ENCODE measurements at places on chromosomes 3 and 15. TPM values are rescaled to one million over a fixed set of nuclear protein-coding genes. Genes with fewer than 3 reads are reported as not detected.

- H3K36me3 ChIP-seq, result peaks cover 40% of the 10 kb centered on the region
- no peak overlapping the region for H3K4me3 ChIP-seq
- DNase-seq, result no peak
- H3K4me1 ChIP-seq, result no peaks in the 10 kb centered on the region
- no peak overlapping the region for H3K27ac ChIP-seq
- H3K27me3 ChIP-seq, result no peaks in the 10 kb centered on the region
Observed at GRCh38 chr3:169992156-169992555, 25.5 kb downstream of the SEC62 start.

DNA sequence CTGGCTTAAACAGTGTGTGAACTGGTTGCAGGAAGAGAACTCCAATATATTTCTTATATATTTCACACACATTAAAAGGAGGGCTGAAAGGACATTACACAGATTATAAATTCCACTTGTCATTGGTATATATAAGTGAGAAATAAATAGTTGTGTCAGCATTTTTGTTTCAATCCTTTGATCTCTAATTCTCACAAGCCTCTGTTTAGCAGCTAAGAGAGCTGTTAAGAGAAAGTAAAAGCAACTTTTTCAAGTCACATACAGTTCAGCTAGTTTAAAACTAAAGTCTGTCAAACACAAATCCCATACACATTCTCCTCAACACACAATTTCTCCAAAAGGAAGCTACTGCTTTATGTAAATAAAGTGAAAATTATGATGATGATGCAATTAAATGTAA, 70.5 kb upstream of the CCDC39 start:
- no peaks in the 10 kb centered on the region for H3K36me3 ChIP-seq
- H3K27ac ChIP-seq, result no peak overlapping the region
- H3K27me3 ChIP-seq, result no peaks in the 10 kb centered on the region
- DNase-seq, result no peak
- no peak overlapping the region for H3K4me3 ChIP-seq
- peaks cover 22% of the 10 kb centered on the region for H3K4me1 ChIP-seq

- no peak overlapping the region for H3K4me3 ChIP-seq
- DNase-seq, result peak; percentile 84
- H3K27ac ChIP-seq, result no peak overlapping the region
- H3K4me1 ChIP-seq, result peaks cover 18% of the 10 kb centered on the region
- H3K36me3 ChIP-seq, result no peaks in the 10 kb centered on the region
Observed at GRCh38 chr15:63274427-63274826, 3.0 kb upstream of the APH1B start.

DNA sequence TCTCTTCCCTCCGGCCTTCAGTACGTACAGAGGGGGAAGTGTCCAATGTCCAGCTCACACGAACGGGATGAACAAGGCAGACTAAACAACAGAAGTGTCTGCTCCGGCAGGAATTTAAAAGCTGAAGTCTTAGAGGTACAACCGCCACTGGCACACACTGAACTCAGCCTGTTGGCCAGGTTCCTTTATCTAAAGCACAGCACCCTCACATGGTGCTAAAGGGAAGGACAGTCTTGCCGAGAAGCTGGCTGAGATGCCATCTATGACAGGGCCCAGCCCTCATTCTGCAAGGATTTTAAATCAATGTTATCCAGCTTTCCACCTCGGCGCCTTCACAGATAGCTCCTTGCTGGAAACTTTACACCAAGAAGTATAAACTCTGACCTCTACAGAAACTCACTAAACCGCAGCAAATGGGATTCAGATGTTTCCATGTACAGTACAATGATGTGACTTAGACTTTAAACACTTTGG, 2.8 kb downstream of the ADAMTS17 start:
- H3K4me3 ChIP-seq, result no peak overlapping the region
- H3K36me3 ChIP-seq, result no peaks in the 10 kb centered on the region
- H3K27me3 ChIP-seq, result peaks cover 35% of the 10 kb centered on the region
- 0 out of 2 replicates have a peak, but pooled peaks cover 7% of the 10 kb centered on the region for H3K4me1 ChIP-seq
- H3K27ac ChIP-seq, result no peak overlapping the region
- DNase-seq, result peak; percentile 89

- no peak overlapping the region for H3K4me3 ChIP-seq
- H3K4me1 ChIP-seq, result peaks cover 16% of the 10 kb centered on the region
Observed at GRCh38 chr3:25170021-25170420, 258.0 kb upstream of the RARB start.

DNA sequence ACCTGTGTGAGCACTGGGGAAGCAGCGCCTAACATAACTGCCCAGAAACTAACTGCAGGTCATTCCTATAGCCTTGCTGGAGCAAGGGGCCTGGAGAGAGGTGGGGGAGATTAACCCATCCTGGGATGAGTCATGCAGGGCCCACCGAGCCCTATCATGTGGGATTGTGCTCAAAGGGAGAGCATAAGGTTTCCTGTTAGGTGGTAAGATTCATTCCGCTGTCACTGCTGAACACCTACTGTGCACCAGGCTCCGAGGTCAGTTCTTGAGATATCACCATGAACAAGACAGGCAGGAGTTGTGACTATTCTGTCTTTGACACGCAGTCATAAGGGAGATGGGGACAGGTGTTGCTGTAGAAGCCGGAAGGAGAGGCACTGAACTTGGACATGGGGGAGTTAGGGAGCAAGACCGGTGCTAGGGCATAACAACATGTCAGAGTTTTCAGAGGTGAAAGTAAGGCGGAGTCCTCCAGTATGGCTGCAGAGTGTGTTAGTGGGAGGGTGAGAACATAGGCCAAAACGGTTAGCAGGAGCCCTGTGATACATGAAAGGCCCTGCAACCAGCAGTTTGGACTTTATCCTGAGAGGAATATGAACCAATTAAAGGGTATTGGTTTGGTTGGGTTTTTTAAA, 2.4 kb downstream of the SLC25A38 start:
- H3K27me3 ChIP-seq, result no peaks in the 10 kb centered on the region
- peaks cover 7% of the 10 kb centered on the region for H3K36me3 ChIP-seq
- peak overlapping the region; percentile 88 for H3K4me3 ChIP-seq
- no peak for DNase-seq

GRCh38 chr3:46960835-46961234, 15.7 kb downstream of the CCDC12 start:
- no peak overlapping the region for H3K4me3 ChIP-seq
- peaks cover 16% of the 10 kb centered on the region for H3K4me1 ChIP-seq
- no peak overlapping the region for H3K27ac ChIP-seq
- no peak for DNase-seq

GRCh38 chr3:168648321-168648720, 552.6 kb upstream of the GOLIM4 start:
- no peak overlapping the region for H3K4me3 ChIP-seq
- DNase-seq, result no peak
- no peaks in the 10 kb centered on the region for H3K27me3 ChIP-seq

- H3K27me3 ChIP-seq, result no peaks in the 10 kb centered on the region
- no peaks in the 10 kb centered on the region for H3K36me3 ChIP-seq
- no peak overlapping the region for H3K4me3 ChIP-seq
- no peaks in the 10 kb centered on the region for H3K4me1 ChIP-seq
- H3K27ac ChIP-seq, result no peak overlapping the region
Observed at GRCh38 chr3:176147251-176147650, 1050.0 kb downstream of the TBL1XR1 start.

DNA sequence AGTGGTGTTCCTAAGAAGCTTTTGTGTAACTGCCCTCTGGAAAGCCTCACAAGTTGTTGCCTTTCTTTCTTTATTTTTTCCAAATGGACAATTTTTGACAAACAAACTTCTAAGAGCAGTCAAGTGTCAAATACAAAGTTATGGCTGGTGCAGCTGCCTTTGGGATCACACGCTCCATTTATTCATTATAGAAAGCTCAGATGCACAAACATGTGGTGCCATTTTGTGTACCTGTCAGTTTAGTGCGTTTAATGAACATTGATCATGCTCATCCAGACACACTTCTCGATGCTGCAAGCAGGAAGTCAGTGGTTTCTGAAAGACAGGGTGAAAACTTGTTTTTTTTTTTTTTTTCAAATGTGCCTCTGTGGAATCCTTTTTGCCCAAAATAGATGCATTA, 324.5 kb downstream of the CNTN4 start:
- no peaks in the 10 kb centered on the region for H3K36me3 ChIP-seq
- H3K4me3 ChIP-seq, result no peak overlapping the region
- H3K27me3 ChIP-seq, result no peaks in the 10 kb centered on the region
- DNase-seq, result no peak
- H3K4me1 ChIP-seq, result peaks cover 6% of the 10 kb centered on the region

- DNase-seq, result no peak
- H3K36me3 ChIP-seq, result no peaks in the 10 kb centered on the region
- H3K27ac ChIP-seq, result no peak overlapping the region
- no peaks in the 10 kb centered on the region for H3K4me1 ChIP-seq
- H3K4me3 ChIP-seq, result no peak overlapping the region
- no peaks in the 10 kb centered on the region for H3K27me3 ChIP-seq
Observed at GRCh38 chr3:66953934-66954445, 44.1 kb upstream of the KBTBD8 start.

DNA sequence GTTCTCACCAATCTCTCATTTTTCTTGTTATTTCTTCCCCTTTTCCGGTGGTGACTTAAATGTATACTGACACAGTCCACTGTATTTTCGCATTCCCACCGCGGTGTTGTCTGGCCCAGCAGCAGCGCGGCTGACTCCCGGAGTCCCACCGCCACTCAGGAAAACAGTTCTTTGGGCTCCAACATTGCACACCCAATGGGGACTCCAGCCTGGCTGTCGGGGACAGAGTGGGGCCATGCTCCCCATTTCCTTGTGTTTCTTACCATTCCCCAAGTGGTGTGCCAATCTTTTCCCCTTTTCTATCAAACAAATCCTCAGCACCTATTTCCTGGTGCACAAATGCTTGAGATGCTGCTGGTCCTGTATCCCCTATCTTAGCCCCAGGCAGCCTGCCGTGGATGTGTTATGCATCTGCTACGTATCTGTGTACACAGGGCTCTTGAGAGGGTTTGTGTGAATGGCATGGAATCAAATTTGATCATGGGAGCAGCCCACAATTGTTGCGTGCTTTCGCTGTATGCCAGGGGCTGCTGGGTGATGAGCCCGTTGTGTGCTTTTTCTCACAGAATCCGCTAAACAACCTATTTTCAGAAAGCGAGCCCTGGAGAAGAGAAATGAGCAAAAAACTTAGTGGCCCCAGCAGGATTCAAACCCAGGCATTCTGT, 219.1 kb upstream of the RGMA start:
- DNase-seq, result no peak
- H3K27ac ChIP-seq, result no peak overlapping the region
- no peaks in the 10 kb centered on the region for H3K27me3 ChIP-seq
- no peak overlapping the region for H3K4me3 ChIP-seq
- H3K4me1 ChIP-seq, result peaks cover 3% of the 10 kb centered on the region

DNA sequence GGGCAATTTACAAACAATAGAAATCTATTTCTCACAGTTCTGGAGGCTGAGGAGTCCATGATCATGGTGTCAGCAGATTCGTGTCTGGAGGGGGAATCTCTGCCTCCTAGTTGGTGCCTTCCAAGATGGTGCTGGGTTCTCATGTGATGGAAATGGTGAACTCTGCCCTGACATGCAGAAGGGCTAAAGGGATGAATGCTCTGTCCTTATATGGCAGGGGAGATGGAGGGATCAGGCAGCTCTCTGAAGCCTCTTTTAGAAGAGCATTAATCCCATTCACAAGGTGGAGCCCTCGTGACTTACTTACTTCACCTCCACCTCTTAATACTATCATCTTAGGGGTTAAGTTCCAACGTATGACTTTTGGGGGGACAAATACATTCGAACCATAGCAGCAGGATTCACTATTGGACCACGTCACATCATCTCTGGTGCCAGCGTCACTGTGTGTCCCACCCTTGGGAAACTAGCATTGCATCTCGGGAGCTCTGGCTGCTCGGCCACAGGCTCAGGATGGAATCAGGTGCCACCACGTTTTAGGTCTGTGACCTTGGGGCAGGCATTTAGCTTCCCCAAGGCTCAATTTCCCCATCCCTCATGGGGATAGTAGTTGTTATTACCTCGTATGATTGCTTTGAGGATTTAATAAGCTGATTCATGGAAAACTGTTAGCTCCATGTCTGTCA, 53.0 kb downstream of the SV2B start:
- no peaks in the 10 kb centered on the region for H3K36me3 ChIP-seq
- DNase-seq, result no peak
- no peak overlapping the region for H3K4me3 ChIP-seq
- no peaks in the 10 kb centered on the region for H3K4me1 ChIP-seq
- H3K27ac ChIP-seq, result no peak overlapping the region

- no peaks in the 10 kb centered on the region for H3K4me1 ChIP-seq
- no peak overlapping the region for H3K4me3 ChIP-seq
- H3K27ac ChIP-seq, result no peak overlapping the region
- no peaks in the 10 kb centered on the region for H3K27me3 ChIP-seq
- no peaks in the 10 kb centered on the region for H3K36me3 ChIP-seq
- no peak for DNase-seq
Observed at GRCh38 chr15:38696790-38697495, 132.3 kb upstream of the RASGRP1 start.

DNA sequence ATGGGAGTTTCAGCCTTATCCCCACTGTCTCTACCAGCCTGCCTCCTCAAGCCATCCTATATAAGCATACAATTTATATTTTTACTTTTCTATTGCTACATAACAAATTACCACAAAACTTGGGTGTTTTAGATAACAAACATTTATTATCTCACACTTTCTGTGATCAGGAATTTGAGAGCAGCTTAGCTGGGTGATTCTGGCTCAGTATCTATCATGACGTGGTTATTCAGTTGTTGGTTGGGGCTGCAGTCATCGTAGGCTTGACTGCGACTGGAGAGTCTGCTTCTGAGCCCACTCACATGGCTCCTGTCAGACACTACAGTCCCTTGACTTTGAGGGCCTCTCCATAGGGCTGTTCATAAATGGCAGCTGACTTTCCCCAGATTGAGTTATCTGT, 20.7 kb downstream of the PARP15 start:
- no peaks in the 10 kb centered on the region for H3K4me1 ChIP-seq
- DNase-seq, result no peak
- H3K36me3 ChIP-seq, result no peaks in the 10 kb centered on the region
- no peak overlapping the region for H3K4me3 ChIP-seq

- H3K4me1 ChIP-seq, result peaks cover 8% of the 10 kb centered on the region
- H3K36me3 ChIP-seq, result 0 out of 2 replicates have a peak, but pooled peaks cover 10% of the 10 kb centered on the region
- H3K27me3 ChIP-seq, result no peaks in the 10 kb centered on the region
- no peak overlapping the region for H3K4me3 ChIP-seq
- H3K27ac ChIP-seq, result peak overlapping the region; percentile 23
- no peak for DNase-seq
Observed at GRCh38 chr3:32755761-32756160, 62.0 kb upstream of the TRIM71 start.

GRCh38 chr3:23888617-23889228, 28.1 kb downstream of the NKIRAS1 start:
- no peaks in the 10 kb centered on the region for H3K36me3 ChIP-seq
- H3K27ac ChIP-seq, result peak overlapping the region; percentile 6
- H3K27me3 ChIP-seq, result no peaks in the 10 kb centered on the region

GRCh38 chr3:116341899-116342298, 103.4 kb downstream of the LSAMP start:
- peaks cover 46% of the 10 kb centered on the region for H3K4me1 ChIP-seq
- H3K36me3 ChIP-seq, result no peaks in the 10 kb centered on the region
- H3K4me3 ChIP-seq, result no peak overlapping the region
- DNase-seq, result peak; percentile 25
- H3K27ac ChIP-seq, result no peak overlapping the region

The KCNMB3 gene
- 1.3 TPM for total RNA-seq

The CCDC33 gene
- total RNA-seq, result 2.6 TPM

The TXNRD3 gene
- total RNA-seq, result 4.1 TPM

The IVD gene
- 75.4 TPM for total RNA-seq

The MITF gene
- total RNA-seq, result 1.9 TPM

The TM2D3 gene
- total RNA-seq, result 33.9 TPM

The BOC gene
- 3.0 TPM for total RNA-seq

The MASP1 gene
- 1.6 TPM for total RNA-seq

The ETV5 gene
- 48.4 TPM for total RNA-seq
